Stimulated activated CD4-positive, alpha-beta T cell treated with anti-CD3 and anti-CD28 coated beads, Interleukin-1b, Interleukin-23, amount 100 ng/mL, for 4 hours (primary cell): ENCODE measurements at places on chromosomes 2 and 18.

- no peak for DNase-seq
These were observed 86.1 kb downstream of the TRIP12 start for GRCh38 chr2:229835596-229836283.

DNA sequence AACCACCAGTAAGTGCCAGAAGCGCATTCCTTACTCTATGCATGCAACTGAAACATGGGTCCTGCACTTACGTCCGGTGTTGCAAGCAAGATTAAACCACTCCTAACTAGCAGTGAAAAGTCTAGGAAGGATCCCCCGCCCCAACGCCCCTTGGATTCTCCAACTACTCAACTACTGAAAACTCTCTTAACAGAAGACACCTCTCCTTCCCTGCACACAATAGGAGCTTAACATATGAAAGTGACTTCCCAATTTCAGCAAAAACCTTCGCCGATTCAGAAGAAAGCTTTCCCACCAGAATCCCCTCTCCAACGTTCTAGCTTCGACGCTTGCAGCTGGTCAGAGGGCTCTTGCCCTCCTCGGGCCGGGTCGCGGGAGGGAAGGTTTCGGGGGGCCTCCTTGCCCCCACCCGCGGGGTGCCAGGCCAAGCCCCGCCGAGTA, 578 bp downstream of the IWS1 start:
- no peak for DNase-seq

DNA sequence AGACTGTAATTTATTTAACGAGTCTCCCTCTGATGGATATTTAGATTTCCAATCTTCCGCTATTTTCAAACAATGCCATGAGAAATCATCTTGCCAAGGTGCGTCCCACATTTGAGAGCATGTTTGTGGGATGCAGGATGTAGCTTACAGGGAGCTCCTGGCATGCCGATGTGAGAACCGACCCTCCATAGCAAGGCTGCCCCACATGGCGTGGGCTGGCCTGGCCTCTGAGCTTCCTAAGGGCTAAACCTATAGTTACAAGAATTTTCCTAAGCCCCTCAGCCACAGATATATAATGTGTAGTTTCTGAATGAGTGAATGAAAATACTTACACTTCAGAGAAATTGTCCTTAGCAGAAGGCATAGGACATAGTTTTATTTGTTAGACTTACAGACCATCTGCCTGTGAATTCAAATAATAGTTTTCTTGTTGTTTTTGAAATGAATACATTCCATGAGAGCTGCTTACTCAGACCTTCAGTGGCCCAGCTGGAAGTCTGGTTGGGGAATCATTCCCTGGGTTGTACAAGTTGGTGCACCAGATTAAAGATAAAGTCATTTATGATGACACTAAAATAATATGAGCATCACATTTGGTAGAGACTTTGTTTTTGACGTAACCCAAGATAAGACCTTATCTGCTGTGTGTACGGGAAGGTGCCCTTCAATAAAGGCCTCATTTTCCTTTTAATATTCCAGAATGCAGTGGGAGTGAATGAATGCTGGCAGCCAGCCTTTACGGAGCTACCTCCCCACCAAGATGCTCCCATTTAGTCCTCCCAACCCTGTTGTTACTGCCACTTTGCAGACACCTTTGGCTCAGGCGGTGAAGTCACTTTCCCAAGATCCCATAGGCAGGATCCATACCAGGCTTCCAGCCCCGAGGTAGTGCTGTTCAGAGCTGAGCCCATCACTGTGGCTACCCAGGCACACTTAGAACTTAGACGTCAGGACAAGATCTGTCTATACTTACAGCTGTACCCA, 107.1 kb downstream of the GLI2 start:
- no peak for DNase-seq

GRCh38 chr2:28951910-28952835, 28.9 kb upstream of the TOGARAM2 start:
- DNase-seq = no peak

- DNase-seq = no peak
These were observed 178.1 kb downstream of the BARD1 start for GRCh38 chr2:214631406-214631805.

DNA sequence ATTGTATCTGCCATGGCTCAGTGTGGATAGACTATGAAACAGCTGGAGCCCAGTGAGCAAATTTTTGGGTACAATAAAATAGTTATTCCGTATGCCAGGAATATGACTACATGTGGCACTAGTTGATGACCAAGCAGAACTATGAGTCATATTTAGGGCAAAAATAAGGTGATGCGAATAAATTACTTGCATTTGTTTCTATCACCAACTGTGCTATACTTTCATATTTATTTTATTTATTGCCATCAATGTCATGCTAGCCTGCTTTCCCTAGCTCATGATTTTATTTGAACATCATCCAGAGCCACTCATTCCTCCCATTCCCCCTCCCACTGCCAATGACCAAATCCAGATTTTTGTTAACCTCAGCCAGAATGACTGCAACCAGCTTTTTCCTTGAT, 13.3 kb upstream of the FAP start:
- no peak for DNase-seq

- DNase-seq = no peak
These were observed 141.5 kb upstream of the PKDCC start for GRCh38 chr2:41906338-41906725.

- no peak for DNase-seq
These were observed 47.9 kb upstream of the ITGAV start for GRCh38 chr2:186542002-186542401.

GRCh38 chr2:184371641-184372040, 226.7 kb upstream of the ZNF804A start:
- no peak for DNase-seq

- DNase-seq = no peak
These were observed 439.6 kb upstream of the UBE2E3 start for GRCh38 chr2:180540761-180541160.

DNA sequence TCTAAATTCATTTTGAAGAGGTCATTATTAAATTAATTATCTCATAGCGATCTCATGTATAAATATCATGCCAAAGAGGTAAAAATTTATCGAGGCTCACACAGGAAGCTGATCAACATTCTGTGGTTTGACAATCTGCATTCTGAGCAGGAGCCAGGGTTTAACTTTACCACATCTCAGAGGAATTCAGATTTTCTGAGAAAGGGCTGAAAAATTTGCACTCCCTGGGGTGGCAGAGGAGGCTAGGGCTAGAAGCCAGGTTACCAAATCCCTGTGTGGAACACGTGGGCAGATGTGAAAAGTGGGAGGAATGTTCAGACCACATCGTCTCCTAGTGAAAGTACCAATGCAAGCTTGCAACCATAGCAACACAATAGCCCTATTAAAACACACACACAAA, 63.5 kb upstream of the CTLA4 start:
- no peak for DNase-seq

GRCh38 chr2:6879011-6879410, 1.4 kb downstream of the RSAD2 start:
- no peak for DNase-seq

GRCh38 chr2:112449854-112450253, 16.4 kb upstream of the RGPD8 start:
- DNase-seq = no peak

GRCh38 chr2:33660416-33661123, 61.5 kb upstream of the FAM98A start:
- no peak for DNase-seq

GRCh38 chr2:148586522-148587128, 57.9 kb upstream of the EPC2 start:
- no peak for DNase-seq

DNA sequence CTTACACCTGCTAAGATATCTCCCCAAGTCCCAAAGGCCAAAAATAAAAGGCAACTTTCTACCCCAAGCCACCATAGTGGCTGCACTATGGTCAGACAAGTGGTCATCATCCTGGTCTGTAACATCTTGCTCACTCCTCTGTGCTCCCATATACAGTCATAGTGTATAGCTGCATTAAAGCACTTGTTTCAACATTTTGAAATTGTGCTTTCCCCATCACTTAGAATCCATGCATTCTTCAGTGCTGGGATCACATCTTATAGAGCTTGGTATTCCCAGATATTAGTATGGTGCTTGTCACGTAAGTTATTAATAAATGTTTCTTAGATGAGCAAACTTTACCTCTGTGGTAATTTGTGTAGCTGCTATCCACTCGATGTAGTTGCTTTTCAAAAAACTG, 40.4 kb upstream of the CDC42EP3 start:
- DNase-seq = no peak

- DNase-seq = no peak
These were observed 193.9 kb downstream of the ZRANB3 start for GRCh38 chr2:135337071-135337470.

DNA sequence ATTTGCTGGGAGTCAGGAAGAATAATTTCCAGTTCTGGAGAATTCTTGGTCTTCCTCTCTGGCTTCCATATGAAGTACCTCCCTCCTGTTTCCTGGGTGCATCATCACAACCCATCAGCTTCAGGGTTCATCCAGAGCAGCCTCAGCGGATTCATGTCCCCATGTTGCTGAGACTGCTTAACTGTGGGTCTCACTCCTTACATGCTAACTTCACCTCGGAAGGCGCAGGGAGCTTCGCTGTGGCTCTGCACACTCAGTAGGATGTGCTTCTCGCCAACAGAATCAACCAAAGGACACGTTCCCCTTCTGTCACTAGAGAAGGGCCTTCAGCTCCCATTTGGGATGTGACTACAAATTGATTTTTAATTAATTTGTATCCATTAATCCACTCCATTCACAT, 24.2 kb downstream of the FBLN7 start:
- DNase-seq = no peak

DNA sequence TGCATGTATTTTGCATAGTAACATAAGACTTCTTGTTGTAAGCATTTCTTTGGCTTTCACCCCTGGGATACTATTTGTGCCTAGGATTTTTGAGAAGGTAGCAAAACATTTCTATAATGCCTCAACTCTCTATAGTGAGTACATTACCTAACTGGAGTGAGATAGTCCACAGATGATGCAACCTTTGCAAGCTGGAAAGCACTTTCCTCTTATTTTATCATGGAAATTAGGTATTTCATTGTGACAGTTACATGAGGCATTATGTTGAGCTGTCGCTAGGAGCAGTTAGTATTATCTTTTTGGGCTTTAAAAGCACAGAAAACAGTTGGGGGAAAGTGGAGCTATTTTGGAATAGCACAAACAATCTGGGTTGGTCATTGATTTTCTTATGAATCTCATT, 786.2 kb downstream of the DCC start:
- no peak for DNase-seq

DNA sequence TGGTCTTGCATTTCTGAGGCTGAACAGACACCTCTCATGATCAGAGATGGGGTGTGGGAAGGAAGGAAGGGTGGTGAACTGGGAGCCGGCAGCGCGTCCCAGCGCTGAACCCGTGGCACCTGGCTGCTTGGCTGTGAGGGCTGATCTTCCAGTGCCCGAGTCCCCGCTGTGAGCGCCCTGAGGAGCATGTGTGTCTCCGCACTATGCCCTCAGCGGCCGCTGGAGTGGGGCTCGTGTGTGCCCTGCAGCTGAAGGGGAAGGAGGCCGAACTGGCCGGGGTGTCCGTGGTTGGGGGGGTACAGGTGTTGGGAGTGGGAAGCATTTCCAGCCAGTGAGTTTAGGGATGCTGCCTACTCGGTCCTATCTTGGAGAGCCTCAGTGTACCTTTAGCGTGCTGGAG, 82.2 kb downstream of the LDLRAD4 start:
- DNase-seq = no peak

GRCh38 chr2:233700028-233700635, 7.4 kb downstream of the UGT1A6 start:
- no peak for DNase-seq

- peak; percentile 24 for DNase-seq
These were observed 16.5 kb downstream of the TWIST2 start for GRCh38 chr2:238864207-238865014.

DNA sequence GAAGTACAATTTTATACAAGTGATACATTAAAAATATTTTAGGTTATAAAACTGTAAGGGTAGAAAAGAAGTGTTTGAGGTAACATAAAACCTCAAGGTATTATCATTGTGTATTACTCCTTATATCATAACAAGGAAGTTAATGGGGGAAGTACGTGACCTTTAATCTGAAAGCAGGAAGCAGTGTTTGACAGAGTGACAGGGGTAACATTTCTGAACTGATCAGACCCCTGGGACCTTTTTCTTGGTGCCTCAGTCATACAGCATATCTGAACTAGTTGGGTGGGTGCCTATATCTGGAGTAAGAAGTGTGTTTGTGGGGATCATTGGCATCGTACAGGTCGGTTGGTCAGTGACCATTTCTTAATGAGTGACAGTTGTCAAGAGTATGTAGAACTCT, 43.0 kb downstream of the MALT1 start:
- DNase-seq = no peak

GRCh38 chr18:62898359-62898758, 183.0 kb downstream of the PHLPP1 start:
- DNase-seq = no peak

GRCh38 chr2:160657196-160657595, 163.6 kb upstream of the RBMS1 start:
- no peak for DNase-seq

- DNase-seq = no peak
These were observed 17.2 kb downstream of the MAL start for GRCh38 chr2:95042472-95043271.

- no peak for DNase-seq
These were observed 23.5 kb downstream of the EMX1 start for GRCh38 chr2:72940786-72941185.

GRCh38 chr2:6834163-6834562, 31.5 kb downstream of the CMPK2 start:
- DNase-seq = no peak

DNA sequence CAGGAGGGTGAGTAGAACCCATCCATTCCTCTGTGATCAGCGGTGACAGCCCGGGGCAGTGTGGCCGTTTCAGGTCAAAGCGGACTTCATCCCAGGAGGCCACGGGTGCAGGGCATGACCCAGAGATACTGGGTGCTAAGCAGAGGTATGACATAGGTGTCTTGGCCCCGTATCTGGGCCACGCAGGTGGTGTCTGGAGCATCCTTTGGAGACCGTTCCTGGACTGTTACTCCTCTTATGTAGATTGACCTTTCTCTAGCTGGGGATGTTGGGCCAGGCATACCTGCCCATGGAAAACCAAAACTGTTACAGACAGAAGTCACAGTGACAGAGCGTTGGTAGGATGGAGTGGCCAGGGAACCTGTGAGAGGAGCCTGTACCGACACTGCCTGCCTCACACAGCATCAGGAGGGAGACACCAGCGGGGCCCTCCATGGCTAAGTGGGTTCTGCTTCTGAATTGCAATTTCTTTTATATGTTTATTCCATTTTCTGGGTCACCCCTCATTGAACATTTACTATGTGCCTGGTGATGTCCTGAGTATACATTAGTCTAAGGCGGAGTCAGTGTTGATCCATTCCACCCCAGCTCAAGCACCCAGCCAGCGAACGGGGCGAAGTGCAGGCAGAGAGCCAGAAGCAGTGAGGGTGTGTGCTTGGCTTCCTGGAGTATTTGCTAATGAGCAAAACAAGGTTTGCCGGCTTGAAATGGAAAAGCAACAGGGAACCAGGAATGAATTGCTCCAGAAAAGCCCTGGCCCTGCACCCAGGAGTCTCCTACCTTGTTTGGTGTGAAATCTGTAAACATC, 141.7 kb downstream of the SH3RF3 start:
- DNase-seq = no peak

- peak; percentile 44 for DNase-seq
These were observed 130.2 kb downstream of the ARHGAP15 start for GRCh38 chr2:143259368-143259958.

- no peak for DNase-seq
These were observed 36.8 kb upstream of the TRAPPC8 start for GRCh38 chr18:31979714-31980113.
